ENCODE measurements at places on chromosomes 4 and X.

DNA sequence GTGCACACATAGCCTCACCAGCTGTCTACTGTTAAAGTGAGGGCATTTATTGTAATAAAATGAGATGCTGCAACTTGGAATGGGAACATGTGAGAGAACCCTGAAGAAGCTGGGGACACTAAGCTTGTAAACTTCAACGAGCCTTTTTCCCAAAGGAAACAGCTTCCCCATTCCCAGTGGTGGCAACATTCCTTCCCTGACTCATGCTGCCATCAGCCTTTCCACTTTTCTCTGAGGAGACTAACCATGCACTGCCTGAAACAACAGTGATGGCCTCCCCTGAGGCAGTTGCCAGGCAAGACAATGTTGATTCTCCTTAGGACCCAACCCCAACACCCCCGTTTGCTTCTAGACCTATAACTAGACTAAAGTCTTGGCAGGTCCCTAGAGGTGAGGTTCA is 928.3 kb downstream of the GLUD2 start:
- no peak for DNase-seq

DNA sequence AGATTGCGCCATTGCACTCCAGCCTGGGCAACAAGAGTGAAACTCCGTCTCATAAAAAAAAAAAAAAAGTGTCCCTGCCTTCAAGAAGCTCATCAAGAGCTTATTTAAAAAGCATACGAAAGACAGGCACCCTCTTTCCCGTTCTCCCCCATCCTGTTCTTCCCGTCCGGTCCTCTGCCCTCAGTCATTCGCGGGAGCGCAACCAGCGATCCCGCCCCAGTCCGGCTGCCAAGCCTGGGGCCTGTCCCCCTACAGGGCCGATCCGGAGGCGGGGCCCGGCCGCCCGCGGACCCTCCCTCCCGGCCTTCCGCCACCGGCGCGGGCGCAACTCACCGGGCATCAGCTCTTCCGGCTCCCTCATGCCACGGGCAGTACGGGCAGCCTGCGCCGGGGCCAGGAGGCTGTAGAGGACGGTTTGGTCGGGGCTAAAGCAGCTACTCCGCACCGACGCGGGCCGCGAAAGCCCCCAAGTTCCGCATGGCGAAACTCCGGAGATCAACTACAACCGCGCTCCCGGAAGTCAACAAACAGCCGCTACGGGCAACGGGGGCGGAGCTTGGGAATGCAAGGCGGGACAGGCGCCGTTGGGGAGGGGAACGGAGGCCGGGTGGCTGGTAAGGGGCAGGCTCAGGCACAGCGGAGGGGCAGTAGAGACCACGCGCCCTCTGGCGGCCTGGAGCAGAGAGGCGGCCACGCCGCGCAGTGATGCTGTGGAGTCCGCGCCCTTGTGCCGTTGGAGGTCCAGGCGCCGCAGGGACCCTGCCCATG is at the start of gene RPGR:
Gene RPGR, minus strand, starts transcription at position 503 of the 768 bp plus-strand sequence. Its CDS starts 142 bp downstream, at position 361.
- peak; percentile 93 for DNase-seq

DNA sequence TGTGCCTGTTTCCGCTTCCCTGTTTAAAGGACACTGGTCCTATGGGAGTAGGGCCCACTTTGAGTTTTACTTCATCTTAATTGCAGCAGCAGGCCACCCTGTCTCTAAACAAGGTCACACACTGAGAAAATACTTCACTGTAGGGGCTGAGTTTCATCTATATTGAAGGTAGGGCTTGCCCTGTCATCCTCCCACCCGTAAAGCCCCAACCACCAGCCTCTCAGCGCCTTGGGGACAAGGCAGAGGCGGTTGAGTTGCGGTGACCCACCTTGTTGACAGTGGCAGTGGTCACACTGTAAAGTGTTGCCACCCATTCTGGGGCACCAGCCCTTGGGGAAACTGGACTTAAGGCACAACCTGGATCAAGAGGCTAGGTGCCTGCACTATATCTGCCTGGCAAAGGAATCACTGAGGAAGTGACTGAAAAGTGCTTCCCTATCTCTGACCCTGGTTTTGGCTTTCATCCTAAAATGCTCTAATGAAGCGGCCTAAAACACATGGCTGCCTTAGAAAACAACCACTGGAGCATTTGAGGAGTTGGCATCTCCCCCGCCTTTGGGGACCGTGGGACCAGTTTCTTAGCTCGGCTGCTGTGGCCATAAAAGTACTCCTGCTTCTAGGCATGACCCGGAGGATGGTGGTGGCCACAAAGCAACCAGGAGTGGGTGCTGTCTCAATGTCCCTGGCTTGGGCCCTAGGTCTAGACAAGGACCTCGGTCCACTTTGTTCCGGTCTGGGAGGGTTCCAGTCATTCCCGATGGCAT is 7.8 kb upstream of the WDR1 start:
- DNase-seq: no peak

DNA sequence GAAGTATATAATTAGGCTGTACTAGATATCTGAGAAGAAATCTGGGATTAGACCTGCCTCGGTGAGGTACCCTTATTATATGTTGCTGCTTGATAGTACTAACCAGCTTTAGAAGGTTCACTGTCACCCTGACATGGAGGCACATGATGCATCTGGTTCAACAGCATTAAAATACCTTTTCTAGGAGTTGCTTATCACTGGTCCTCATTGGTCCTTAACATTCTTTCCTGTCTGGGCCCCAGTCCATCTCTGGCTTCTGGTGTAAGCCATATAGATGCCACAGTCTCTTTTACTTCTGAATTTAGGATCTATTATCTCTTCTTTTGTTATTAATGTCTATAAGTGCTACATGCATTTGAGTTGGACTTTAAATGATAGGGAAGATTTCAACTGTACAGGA is 40.2 kb downstream of the GPRIN3 start:
- DNase-seq: no peak

- peak; percentile 17 for DNase-seq
These were observed 108.3 kb upstream of the DIAPH2 start for GRCh38 chrX:96576368-96576767.

- peak; percentile 80 for DNase-seq
These were observed 11.1 kb upstream of the FAM3A start for GRCh38 chrX:154526901-154527675.

DNA sequence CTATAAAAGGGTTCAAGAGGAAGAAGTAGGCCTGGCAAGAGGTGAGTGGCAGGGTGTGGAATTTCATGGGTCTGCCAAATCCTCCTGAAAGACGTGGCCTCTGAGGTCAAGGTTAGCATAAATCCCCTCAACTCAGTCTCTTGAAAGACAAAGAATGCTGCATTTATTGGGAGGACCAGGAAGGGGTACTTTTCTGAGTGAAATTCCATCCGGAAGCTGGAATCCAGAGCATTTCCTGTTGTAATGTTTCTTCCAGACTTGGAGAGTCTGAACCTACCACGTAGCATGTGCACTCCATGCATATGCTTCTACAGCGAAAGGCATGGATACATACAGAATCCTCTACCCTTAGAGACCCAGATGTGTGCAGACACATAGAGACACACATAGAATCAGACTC is 13.4 kb upstream of the FGD1 start:
- peak; percentile 37 for DNase-seq

DNA sequence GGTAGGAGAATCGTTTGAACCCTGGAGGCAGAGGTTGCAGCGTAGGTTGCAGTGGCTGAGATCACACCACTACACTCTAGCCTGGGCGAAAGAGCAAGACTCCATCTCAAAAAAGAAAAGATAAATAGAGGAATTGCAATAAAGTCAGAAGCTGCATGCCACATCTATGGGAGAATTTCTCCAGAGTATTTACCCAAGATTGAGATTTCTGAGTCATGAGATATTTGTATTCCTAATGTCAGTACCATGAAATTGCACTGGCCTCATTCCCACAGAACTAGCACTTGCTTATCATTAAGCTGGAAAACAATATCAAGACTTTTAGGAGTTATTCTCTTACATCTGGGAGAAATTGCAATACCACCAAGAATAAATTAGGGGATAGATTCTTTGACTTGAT is 37.4 kb downstream of the ASIC5 start:
- peak; percentile 11 for DNase-seq

GRCh38 chr4:109390115-109390768 is 43.4 kb upstream of the SEC24B start:
- no peak for DNase-seq

DNA sequence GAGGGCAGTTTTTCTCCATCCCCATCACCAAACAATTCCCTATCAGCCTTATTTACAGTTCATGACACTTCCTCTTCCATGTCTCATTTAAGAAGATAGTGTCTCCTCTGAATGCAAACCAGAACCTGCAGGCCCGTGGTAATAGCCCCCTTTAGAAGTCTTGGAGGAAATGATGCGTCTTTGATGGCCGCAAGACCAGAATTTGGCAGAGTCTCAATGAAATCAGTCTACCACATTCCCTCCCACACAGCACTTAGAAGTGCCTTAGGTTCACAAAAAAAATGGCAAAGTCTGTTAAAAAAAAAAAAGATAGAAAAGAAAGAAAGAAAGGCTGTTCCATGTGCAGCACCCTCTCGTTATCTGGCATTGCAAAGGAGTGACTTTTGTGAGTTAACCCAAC is 2.1 kb upstream of the KDR start:
- DNase-seq: no peak

GRCh38 chr4:33948921-33949320 is 2295.4 kb downstream of the ARAP2 start:
- DNase-seq: no peak

DNA sequence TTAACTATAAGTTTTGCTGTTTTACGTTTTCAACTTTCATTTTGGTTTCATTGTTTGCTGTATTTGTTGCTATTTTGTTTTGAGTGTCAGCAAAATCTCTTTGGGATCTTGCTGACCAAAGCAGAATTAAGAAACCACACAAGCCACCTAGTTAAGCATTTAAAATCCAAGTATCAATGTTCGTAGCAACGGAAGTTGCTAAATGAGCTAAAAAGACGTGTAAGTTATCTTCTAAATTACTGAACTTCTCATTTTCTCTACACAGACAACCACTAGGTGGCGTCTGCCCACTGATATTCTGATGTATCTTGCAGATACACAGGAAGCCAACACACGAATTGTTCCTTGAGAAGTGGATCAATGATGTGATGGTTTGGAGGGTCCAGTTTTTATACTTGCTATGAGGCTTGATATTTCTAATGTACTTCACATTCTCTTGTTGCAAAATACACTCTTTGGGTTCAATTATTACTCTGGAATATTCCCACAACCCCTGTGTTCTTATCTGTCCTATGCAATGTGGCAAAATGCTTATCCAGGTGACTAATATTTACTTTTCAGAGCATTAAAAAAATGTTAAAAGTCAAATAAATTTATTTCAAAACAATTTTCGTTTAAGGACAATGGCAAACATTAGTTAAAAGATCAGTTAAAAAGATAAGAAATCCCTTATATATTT is 250.5 kb downstream of the TECRL start:
- DNase-seq: peak; percentile 61

GRCh38 chr4:146110871-146111485 is 64.5 kb upstream of the LSM6 start:
- no peak for DNase-seq

DNA sequence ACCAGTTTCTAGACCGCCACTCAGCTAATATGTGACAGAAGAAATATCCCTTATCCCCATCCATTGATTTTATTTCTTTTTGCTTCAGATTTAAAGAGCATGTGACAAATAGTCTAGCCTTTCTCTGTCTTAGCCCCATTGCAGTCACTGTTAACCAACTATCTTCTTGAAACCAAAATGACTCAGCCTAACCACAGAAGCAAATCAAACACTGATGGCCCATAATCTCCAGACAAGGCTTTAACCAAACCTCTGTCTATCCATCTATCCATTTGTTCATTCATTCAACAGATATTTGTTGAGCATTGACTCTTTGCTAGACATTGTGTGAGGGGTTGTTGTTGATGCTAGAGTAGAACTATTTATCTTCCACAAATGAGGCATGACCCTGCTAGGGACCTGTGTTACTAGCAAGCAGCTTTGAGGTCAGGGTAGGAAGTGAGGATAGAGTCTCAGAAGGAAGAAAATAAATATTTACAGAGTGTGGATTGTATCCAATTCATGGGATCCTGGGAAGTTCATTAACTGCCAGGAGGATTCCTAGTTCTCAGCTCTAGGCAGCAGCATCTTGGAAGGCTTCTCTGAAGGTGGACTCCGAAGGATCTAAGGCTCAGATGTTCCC is 22.5 kb downstream of the HNRNPH2 start:
- DNase-seq: peak; percentile 63

GRCh38 chr4:109826719-109827118 is 1.1 kb upstream of the RRH start:
- peak; percentile 48 for DNase-seq

GRCh38 chrX:57211906-57212305 is 74.6 kb upstream of the FAAH2 start:
- no peak for DNase-seq

GRCh38 chr4:80206521-80207171 is 9.3 kb downstream of the PRDM8 start:
- no peak for DNase-seq

- DNase-seq: peak; percentile 54
These were observed 32.2 kb downstream of the RNF212 start for GRCh38 chr4:1080961-1081688.

DNA sequence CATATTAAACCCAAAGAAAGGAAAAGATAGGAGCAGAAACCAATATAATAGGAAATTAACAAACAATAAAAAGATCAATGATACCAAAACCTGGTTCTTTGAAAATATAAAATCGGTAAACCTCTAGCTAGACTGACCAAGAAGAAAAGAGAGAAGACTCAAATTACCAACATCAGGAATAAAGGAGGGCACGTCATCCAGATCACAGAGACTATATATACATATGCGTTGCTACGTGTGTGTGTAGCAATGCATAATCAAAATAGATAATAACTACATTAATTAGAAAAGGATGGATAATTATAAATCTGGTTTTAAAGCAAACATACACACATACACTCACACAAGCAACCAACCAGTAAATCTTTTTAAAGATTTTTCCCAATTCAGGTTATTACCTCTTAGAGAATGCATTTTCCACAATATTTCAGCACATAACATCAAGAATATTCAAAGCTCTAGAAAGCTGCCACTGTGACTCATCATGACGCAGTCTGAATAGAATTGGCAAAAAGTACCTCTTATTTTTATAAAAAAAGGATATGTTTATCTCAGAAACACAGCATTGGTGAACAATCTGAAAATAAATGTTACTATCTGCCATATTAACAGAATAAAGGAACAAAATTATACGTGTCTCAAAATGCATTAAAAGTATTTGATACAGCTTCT is 41.4 kb upstream of the USP9X start:
- peak; percentile 71 for DNase-seq

GRCh38 chrX:39984191-39984956 is 113.4 kb downstream of the BCOR start:
- DNase-seq: peak; percentile 57
